ENCODE measurements at places on chromosomes 2 and 18.

DNA sequence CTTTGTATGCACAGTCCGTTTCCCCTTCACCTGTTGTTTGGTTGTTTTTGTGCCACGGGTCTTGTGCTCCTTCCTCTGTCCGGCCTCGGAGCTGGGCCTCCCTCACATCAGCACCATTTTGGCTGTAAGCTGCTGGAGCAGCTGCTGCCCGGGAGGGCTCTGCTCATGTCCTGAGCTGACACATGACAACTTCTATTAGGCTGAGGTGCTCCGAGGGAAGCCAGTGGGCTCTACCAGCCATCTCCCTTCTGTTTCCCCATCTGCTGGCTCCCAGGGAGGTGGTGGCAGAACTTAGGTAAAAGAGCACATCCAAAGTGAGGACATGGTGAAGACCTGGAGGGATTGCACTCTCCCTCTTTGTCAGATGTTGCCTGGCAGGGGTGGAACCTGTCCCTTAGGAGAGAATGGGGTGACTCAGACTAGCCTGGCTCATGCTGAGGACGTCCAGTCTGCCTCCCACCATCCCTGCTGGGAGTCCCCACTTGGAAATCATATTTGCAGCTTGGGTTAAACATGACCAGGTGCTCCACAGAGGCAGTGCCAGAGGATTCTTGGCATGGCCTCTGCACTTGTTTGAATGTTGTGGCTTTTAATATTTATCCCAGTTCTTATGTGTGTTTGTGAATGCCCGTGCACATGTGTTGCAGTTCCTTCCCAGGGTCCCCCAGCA, 49.8 kb upstream of the TNP1 start:
- DNase-seq = no peak

GRCh38 chr18:77067291-77068061, 65.1 kb downstream of the MBP start:
- no peak for DNase-seq

DNA sequence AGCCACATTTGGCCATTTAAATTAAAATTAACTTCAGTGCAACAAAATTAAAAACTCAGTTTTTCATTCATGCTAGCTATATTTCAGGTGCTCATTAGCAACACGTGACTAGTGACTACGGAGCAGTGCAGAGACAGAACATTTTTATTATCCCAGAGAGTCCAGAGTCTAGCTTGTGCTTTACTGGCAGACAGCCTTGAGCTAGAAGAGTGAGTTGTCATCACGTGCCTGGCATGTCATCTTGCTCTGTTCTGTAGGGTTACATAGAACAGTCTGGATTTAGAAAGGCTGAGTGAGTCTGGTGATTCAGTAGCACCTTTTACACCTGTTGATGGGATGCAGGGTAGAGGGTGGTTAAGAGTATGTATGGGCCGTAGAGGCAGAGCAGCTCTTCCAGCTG, 136.9 kb upstream of the IL1R2 start:
- DNase-seq = no peak

GRCh38 chr18:25985707-25986394, 104.6 kb downstream of the SS18 start:
- no peak for DNase-seq

GRCh38 chr18:74611765-74612164, 14.1 kb downstream of the ZNF407 start:
- DNase-seq = no peak

GRCh38 chr18:32056613-32057358, 34.9 kb upstream of the RNF138 start:
- no peak for DNase-seq

DNA sequence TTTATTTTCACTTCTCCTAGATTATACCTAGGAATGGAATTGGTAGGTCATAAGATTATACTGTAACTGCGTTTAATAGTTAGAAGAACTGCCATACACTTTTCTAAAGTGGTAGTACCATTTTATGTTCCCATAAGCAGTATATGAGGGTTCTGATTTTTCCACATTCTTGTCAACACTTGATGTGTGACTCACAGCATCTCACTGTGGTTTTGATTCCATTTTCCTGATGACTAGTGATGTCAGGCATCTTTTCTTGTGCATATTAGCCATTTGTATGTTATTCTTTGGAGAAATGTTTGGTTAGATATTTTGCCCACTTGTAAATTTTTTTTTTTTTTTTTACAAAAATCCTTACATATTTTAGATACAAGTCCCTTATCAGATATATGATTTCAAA, 2.3 kb downstream of the DCAF17 start:
- DNase-seq = no peak

DNA sequence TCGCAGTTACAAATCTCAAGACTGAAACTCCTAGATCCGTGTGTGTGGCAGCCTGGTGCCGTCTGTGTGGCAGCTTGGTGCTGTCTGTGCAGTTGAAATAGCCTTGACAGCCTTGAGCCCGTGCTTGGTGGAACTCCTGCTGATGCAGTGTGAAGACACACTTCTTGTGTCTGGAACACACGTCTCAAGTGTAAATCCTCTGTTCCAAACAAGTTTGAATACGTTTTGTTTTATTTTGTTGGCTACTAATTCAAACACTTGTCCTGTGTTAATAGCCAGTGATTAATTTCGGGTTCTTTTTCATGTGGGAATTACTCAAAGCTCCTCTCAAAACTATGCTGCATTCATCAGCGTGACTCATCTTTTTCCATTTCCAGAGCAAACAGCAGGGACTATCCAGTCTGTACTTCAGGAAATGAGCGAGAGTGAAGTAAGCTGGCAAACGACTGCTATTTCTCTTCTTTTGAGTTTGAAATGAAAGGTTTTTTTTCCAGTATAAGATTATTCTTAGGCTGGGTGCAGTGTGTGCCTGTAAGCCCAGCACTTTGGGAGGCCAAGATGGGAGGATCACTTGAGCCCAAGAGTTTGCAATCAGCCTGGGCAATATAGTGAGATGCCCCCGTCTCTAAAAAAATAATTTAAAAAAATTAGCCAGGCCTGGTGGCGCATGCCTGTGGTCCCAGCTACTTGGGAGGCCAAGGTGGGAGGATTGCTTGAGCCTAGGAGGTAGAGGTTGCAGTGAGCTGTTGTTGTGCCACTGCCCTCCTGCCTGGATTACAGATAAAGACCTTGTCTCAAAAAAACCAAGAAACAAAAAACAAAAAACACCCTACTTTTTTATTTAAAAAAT, 152.9 kb downstream of the SPP2 start:
- DNase-seq = no peak

GRCh38 chr2:49045083-49045482, 109.2 kb downstream of the FSHR start:
- DNase-seq = no peak

DNA sequence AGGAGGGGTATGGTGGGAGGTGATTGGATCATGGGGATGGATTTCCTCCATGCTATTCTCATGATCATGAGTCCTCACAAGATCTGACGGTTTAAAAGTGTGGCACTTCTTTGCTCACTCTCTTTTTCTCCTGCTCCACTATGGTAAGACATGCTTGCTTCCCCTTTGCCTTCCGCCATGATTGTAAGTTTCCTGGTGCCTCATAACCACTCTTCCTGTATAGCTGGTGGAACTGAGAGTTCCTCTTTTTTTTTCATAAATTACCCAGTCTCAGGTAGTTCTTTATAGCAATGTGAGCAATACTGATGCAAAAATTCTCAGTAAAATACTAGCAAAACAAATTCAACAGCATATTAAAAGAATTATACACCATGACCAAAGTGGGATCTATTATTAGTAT, 728.5 kb upstream of the SLC8A1 start:
- no peak for DNase-seq

DNA sequence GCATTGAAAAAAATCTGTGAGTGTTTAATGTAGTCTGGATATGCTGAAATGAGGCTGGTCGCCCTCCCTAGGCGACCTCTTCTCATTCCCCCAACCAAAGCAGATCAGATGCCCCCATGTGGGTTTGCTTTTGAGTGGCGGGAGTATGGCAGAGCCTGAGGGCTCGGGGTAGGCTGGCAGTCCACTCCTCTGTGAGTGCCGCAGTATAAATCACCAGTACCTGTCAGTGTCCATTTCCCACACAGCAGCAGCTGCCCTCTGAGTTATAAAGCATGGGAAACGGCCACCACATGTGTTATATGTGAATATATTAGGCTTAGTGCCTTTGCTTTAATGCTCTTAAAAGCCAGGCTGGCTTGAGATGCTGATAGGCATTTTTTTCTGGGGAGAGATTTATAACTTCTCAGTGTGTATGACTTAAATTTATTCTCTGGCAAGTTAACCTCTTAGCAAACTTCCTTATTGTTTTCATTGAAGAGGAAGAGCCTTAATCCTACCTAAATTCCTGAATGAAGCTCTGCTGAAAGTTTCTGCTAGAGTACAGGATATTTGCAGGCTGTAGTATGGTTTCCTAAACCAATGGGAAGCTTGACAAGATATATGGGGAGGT, 3.8 kb downstream of the DCC start:
- DNase-seq = no peak

GRCh38 chr18:50812834-50813233, 7.0 kb downstream of the MRO start:
- no peak for DNase-seq

DNA sequence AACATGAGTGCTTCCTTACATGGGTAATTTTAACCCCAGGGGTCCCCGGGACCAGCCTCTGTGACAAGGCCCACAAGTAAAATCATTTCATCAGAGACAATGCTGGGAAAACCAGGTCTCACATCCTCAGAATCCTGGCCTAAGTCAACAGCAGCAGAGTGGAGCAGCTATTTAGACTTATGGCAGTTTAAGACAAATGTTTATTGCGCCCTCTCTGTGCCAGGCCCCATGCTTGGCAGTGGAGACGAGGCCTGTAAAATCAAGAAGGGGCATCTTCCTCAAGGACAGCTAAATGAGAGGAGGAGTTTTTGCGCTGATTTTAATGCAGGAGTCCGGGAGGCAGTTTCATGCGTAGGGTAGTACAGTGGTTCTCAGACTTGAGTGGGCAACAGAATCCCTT, 56.0 kb upstream of the ACAA2 start:
- DNase-seq = no peak

GRCh38 chr2:122451040-122451439, 695.6 kb downstream of the TSN start:
- peak; percentile 9 for DNase-seq

DNA sequence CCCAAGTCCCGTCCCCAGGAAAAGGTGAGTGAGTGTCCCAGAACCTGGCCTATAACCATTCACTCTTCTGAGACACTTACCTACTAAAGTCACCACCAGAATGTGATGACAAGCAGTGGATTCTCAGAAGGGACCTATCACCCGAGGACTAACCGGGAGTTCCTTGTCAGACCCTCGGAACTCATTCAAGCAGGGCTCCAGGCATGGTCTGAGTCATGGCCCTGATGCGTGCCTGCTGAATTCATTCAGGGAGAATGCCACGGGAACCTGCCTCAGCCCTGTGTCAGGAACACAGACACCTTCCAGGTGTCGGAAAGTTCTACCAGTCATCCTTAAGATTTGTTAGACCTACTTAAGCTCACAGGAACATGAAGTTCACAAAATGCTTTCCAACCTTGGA, 29.8 kb downstream of the ALPK2 start:
- DNase-seq = no peak

GRCh38 chr2:95206096-95206495, 1.2 kb upstream of the ZNF892 start:
- no peak for DNase-seq

DNA sequence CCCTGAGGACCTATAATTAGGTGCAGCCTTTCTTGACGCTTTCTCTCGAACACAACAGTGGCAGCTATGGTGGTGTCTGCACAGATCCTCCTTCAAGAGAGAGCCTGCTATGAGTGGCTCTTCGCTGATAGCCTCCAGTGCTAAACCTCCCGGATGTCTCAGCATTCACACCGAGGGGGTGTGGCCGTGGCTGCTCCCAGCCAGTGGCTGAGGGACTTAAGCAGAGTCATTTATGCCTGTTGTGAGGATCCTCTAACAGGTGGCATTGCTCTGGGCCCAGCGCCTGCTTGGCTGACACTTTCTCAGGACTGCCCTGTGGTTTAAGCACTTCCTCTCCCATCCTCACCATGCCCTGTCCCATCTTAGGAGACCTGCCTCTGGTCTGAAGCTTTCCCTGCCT, 592.0 kb upstream of the LRRTM1 start:
- no peak for DNase-seq

DNA sequence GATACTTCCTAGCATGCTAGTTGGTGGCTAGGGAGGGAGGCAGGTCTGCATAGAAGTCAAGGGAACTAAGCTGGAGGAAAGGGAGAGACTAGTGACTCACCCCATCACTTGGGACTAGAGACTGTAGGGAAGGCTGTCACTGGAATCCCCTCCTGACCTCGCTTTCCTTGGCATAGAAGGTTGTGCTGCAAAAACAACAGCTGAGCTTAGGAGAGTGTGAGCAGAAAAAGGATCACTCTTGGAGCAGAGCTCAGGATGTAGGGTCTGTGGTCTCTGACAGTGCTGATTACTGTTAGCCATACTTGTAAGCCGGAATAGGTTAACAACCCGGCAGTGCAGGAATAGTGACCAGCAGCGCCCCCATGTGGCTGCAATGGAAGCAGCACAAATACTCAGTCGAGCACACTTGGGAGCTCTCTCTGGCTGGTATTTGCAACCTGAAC, 66.9 kb upstream of the SMAD2 start:
- no peak for DNase-seq

- DNase-seq = no peak
Measured at GRCh38 chr2:179612591-179613298, 248.7 kb downstream of the ZNF385B start.

GRCh38 chr2:233007739-233008138, 5.3 kb downstream of the NGEF start:
- no peak for DNase-seq

DNA sequence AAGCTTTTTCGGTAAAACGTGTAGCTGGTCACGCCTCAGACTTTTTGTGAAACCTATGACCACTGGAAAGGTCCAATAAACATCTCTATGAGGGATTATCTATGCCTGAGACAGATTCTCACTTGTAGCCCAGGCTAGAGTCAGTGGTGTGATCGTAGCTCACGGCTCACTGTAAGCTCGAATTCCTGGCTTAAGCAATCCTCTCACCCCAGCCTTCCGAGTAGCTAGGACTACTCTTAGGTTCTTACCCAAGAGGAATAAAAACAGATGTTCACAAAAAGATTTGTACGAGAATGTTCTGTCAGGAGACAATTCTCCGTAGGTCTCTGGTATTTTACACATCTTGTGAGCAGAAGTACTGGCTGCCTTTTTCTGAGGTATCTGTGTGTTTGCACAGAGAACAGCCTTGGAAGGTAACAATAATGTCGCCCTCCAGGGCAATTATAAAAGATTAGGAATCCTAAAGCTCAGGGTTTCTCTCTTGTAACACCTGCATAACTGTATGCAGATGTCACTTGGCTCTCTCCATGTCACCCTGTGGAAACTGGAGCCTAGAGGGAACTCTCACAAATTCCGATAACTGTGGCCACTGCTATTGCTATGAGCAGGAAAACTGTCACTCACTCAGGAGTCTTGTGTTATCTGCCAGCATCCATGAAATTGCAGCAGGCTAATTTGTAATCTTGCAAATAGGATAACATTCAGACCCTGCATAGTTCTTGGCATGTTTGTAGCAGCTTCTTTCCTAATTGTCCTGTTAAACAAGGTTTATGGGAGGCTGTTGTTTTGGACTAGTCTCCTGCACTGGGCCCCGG, 25.5 kb upstream of the RALBP1 start:
- no peak for DNase-seq

- no peak for DNase-seq
Measured at GRCh38 chr2:15616850-15617777, 25.4 kb downstream of the DDX1 start.

- no peak for DNase-seq
Measured at GRCh38 chr2:190968522-190968921, 45.4 kb downstream of the STAT1 start.
